RKO (cell line): ENCODE measurements at places on chromosomes 1 and 21.

DNA sequence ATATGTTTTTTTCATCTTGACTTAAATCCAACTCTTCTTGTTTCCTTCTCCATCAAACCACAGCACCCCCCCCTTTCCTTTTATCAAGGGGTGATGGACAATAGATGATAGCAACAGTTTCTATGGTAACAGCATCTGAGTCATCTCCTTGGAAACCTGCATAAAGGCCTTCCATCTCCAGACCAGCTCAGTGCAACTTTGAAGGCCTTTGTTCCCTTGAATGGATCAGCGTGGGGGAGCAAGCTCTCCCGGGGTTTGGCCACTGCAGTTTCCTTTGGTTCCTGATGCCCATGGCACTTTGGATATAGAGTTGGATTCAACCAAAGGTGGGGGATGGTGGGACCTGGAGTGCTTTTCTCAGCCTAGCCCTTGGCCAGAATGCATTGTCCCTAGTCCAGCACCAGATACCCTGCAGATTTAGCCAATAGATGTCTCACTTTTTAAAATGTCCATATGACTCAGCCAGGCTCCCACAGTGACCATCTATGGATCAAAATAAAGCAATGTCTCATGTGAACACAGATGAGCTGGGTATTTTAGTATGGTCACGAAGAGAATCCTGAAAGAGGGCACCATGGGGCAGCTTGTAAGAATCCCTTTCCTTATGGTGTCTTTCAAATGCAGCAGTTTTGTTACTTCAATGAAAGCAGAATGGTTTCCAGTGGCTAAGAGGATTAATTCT is 127.7 kb downstream of the SPATA46 start:
- peak; percentile 19 for DNase-seq

DNA sequence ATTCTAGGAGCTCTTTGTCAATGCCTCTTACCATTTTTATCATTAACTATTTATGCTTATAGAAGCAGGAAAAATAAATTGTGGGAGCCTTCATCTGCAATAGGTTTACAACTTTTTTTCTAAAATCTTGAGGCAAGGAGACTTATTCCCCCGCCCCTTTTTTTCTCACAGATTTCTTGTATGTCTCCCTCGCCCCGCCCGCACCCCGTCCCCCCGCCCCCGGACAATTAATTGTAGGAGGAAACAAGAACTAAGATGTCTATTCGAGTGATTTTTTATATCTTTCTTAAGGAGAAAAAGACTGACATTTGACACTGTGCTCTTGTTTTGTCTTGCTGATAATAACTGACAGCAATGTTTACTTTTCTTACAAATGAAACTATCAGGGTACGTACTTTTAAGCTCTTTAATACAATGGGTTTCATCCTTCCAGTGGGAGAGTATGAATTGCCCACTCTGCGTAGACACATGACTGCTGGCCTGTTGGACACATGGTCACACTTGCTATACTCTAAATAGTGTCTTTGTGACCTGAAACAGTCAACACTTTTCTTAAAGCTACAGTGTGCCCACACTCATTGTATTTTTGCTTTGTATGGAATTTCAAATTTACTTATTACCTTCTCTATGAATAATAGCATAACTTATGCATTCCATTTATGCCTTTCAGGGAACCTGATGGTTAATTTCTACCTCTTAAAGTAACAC is 1.5 kb upstream of the IVNS1ABP start:
- DNase-seq: no peak

- DNase-seq: peak; percentile 85
Measured at GRCh38 chr1:153962088-153963029, 978 bp downstream of the SLC39A1 start.

- no peak for DNase-seq
Measured at GRCh38 chr1:39890273-39890672, 7.0 kb upstream of the TRIT1 start.

DNA sequence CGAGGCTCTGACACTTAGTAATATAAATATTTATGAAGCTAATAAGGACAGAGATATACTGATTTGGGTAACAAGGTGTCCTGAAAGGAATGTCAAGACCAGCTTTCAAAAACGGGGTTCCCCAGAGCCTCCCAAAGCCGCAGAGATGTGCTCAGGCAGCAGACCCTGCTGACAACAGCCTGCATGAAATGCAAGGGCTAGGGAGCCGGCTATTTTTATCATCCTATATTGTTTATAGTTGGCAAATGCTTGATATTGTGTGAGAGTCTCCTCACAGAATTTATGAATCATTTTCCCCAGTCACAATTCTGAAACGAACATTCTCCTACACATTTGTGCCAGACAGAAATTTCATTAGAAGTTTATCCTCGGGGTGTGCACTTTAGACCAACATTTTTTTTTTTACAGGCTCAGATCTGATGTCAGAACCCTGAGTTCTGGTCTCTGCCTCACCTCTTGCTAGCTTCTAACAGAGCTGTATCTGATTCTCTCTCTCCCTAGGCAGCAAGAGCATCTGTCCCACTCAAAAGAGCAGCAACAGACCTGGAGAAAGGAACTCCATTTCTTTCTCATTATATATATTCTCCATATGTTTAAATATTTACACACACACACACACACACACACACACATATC is 302.3 kb upstream of the PLD5 start:
- no peak for DNase-seq

- no peak for DNase-seq
Measured at GRCh38 chr1:109776206-109776835, 12.6 kb upstream of the EPS8L3 start.

- peak; percentile 38 for DNase-seq
Measured at GRCh38 chr1:200409203-200409760, 554 bp downstream of the ZNF281 start.

- DNase-seq: no peak
Measured at GRCh38 chr1:230938924-230939368, 39.7 kb downstream of the TTC13 start.

DNA sequence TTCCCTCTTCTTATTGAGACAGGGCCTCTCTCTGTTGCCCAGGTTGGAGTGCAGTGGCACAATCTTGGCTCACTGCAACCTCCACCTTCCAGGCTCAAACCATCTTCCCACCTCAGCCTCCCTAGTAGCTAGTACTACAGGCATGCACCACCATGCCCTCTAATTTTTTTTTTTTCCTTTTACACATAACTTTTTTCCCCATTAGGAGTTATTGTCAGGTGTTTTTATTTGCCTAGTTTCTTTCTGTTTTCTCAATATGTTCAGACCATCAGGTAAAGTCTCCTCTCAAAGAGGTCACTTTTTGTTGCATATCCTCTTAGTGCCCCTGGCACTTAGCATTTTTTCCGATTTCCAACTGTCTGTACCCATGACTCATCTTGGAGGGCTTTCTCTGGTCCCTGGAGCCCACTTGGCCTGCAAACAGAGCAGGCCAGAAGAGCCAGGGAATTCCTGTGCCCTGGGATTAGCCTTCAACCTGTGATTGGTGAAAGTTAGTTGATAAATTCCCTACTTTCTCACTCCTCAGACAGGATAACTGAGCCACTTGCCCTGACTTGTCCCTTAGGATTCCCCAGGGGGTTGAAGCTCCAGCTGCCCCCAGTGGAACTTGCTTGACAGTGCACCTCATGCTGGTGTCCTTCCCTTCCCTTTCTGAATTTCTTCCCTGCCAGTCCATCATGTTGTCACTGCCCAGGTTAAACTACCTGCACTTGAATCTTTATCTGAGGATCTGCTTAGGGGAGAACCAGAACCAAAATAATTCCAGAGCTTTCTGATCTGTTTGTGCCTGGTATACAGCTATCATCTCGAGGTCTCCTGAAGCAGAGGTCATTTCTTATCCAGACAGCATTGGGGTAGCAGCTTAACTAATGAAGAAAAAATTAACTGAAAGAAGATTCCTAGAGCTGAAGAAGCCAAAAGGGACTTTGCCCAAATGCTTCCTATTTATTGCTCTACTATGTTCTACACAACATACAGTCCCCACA is 2.4 kb downstream of the NTPCR start:
- peak; percentile 78 for DNase-seq

GRCh38 chr21:44763451-44764318 is 37.9 kb downstream of the UBE2G2 start:
- no peak for DNase-seq

DNA sequence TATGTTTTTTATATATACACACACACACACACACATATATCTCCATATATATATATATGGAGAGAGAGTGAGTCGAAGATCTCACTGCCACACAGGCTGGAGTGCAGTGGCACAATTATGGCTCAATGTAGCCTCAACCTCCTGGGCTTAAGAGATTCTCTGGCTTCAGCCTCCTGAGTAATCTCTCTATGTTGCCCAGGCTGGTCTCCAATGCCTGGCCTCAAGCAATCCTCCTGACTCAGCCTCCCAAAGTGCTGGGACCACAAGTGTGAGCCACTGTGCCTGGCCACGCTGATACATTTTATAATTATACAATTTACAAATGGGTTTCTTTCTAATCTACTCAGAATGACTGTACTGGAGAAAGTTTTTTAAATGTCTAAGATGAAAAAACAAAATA is 664.2 kb downstream of the PTPRC start:
- DNase-seq: no peak

- DNase-seq: no peak
Measured at GRCh38 chr1:243335292-243335691, 79.5 kb downstream of the SDCCAG8 start.
